ENCODE measurements at places on chromosomes 16 and 17.

DNA sequence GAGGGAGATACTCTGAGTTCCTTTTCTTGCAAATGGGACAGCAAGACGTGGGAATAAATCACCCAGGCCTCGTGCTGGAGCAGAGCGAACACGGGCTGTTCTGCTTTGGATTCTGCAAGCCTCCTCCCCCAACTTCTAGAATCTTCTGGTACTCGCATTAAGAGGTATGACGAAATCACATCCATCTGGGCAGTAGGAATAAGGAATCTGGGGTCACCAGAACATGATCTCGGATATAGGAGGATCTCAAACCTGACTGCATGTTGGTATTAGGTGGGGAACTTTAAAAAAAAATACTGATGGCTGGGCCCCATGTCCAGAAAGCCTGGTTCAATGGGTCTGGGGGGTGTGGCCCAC, 49.8 kb upstream of the USP7 start:
- DNase-seq, result no peak

GRCh38 chr16:88912556-88912955, 46.1 kb upstream of the PABPN1L start:
- DNase-seq, result no peak

DNA sequence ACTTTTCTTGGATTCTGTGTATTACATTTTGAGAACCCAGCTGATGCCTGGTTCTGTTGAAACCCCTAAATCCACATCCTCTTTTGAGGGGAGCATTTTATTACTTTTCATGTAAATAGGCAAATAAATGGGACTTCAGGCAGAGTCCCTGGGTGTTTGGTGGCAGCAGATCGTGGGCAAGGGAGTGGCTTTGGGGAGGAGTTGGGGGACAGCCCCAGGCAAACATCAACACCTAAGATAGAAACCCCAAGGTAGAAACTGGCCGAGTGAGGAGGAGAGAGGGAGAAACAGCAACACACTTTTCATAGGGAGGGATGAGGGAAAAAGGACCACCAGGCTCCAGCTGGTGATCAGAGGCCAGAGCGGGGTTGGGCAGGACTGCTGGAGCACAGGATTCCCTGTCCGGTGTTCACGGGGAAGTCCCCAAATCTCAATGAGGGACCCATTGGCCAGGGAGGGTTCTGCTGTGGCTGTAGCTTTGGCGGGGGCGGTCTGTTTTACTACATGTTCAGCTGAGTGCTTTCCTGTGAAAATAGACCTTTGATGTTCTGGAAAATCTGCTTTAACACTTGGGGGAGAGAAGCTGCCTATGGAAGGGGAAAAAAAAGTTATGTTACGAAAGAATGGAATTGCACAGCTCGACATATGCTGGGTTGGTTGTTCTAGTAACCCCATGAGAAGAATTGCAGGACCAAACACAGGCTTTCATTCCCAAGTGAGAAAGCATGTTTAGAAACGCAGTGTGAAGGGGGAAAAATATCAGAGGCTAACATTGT, 46.6 kb downstream of the MSI2 start:
- DNase-seq, result no peak

- no peak for DNase-seq
Measured at GRCh38 chr17:77640916-77641605, 317.4 kb upstream of the TNRC6C start.

GRCh38 chr16:1945559-1946391, 2.8 kb upstream of the MSRB1 start:
- no peak for DNase-seq

DNA sequence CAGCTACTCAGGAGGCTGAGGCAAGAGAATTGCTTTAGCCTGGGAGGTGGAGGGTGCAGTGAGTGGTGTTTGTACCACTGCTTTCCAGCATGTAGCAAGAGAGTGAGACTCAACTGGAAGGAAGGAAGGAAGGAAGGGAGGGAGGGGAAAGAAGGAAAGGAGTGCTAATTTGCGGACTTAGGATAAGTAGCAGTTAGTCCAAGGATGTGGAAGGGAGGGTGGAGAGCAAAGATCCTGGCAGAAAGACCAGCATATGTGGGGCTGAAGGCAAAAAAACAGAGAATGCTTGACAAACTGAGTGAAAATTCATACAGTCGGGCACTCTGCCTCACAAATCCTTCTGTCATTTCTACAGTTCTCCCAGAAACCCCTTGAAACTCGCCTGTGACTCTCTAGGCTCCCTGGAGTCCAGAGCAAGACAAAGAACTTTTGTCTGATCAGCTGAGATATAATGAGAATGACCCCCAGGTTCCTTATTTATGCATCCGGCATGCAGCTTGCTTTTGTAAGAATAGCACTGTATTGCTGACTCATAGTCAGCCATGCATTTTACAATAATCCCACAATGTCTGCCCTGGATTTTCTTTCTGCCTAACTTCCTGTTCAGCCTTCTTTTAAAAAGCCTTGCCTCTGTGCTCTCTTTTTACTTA, 31.5 kb downstream of the CDK5RAP3 start:
- no peak for DNase-seq

DNA sequence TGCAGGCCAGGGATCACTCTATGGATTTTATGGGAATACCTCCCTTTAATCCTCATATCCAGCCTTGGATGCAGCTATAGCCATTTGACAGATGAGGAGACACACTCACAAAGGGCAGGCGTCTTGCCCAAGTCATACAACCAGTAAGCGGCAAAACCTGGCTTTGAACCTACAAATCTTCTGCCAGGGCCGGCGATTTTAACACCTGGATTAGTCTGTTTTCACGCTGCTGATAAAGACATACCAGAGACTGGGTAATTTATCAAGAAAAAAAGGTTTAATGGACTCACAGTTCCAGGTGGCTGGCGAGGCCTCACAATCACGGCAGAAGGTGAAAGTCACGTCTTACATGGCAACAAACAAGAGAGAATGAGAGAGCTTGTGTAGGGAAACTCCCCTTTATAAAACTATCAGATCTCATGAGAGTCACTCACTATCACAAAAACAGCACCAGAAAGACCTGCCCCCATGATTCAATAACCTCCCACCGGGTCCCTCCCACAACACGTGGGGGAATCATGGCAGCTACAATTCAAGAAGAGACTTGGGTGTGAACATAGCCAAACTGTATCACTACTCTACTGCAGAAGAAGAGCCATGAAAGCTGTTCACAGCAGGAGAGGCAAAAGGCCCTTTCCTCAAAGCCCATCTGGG, 67.5 kb downstream of the XYLT1 start:
- DNase-seq, result no peak

DNA sequence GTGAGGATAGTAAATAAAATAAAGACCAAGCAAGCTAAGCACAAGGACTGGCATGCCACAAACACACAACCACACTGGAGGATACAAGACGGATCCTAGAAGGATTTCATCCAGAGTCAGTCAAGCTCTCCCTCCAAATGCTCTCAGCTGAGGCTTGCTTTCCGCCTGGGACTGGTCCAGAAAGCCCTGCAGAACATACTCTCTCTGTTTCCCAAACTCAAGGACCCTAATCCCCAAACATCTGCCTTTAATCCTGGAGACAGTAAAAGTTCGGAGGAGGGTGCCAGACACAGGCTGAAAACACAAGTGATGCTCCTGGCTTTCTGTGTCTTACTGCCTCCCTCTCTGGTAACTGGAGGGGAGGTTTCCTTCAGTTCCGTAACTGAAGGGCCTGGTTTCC, 5.3 kb upstream of the HSD11B2 start:
- no peak for DNase-seq

Measured in activated CD4-positive, alpha-beta T cell treated with anti-CD3 and anti-CD28 coated beads for 24 hours (primary cell).